ENCODE measurements at places on chromosomes 5 and 9.

- DNase-seq: no peak
Measured at GRCh38 chr9:111050819-111051218, 12.5 kb upstream of the LPAR1 start.

- DNase-seq: no peak
Measured at GRCh38 chr9:18250053-18250452, 223.9 kb upstream of the ADAMTSL1 start.

- no peak for DNase-seq
Measured at GRCh38 chr9:137110911-137111787, 3.4 kb downstream of the DPP7 start.

DNA sequence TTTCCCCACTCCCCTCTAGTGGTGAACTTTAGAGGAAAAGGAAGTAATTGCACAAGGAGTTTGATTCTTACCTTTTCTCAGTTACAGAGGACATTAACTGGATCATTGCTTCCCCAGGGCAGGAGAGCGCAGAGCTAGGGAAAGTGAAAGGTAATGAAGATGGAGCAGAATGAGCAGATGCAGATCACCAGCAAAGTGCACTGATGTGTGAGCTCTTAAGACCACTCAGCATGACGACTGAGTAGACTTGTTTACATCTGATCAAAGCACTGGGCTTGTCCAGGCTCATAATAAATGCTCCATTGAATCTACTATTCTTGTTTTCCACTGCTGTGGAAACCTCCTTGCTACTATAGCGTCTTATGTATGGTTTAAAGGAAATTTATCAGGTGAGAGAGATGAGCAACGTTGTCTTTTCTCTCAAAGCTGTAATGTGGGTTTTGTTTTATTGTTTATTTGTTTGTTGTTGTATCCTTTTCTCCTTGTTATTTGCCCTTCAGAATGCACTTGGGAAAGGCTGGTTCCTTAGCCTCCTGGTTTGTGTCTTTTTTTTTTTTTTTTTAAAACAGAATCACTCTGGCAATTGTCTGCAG lies 25.3 kb downstream of the SLC22A5 start:
- DNase-seq: no peak

GRCh38 chr9:107744873-107745272 lies 255.3 kb upstream of the KLF4 start:
- no peak for DNase-seq

DNA sequence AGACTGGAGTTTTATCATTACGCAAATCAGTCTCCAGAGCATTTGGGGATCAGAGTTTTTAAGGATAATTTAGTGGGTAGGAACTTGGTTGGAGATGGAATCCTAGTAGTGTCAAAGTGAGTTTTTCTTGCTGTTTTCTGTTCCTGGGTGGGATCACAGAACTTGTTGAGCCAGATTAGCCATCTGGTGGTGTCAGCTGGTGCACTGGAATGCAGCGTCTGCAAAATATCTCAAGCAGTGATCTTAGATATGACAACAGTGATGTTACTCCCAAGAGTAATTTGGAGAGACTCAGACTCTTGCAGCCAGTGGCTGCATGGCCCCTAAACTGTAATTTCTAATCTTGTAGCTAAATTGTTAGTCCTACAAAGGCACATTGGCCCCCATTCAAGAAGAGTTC lies 1257.8 kb downstream of the MAT2B start:
- no peak for DNase-seq

- DNase-seq: no peak
Measured at GRCh38 chr9:134224567-134225093, 60.3 kb upstream of the RNU6ATAC start.

DNA sequence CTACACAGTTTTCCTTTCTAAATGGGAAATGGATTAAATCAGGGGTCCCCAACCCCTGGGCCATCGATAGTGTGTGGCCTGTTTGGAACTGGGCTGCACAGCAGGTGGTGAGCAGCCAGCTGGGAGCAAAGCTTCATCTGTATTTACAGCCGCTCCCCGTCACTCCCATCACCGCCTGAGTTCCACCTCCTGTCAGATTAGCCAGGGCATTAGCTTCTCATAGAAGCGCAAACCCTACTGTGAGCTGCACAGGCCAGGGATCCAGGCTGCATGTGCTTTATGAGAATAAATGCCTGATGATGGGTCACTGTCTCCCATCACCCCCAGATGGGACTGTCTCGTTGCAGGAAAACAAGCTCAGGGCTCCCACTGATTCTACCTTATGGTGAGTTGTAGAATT lies 41.2 kb upstream of the FLT4 start:
- DNase-seq: no peak

GRCh38 chr5:61790007-61790406 lies 457.9 kb downstream of the ZSWIM6 start:
- no peak for DNase-seq

- DNase-seq: no peak
Measured at GRCh38 chr5:56840597-56840996, 25.2 kb downstream of the MAP3K1 start.

- DNase-seq: no peak
Measured at GRCh38 chr5:64775291-64775690, 6.6 kb downstream of the CWC27 start.

DNA sequence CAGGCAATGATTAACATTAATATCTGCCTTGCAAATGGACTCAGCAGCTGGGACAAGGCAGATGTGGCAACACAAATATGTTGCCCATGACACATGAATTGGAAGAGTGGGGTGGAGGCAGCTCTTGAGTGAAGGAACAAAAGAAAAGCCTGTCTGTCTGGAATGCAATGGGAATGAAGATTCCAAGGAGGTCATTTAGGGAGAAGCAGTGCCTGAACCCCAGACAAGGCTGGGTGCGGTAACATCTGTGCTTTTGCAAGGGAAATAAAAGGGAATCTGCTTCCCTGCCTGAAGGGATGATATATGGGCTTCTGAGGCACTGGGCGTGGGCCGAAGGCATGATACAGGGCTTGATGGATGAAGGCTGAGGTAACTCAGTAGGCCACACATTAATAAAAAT lies 94.1 kb upstream of the TRIM32 start:
- no peak for DNase-seq

GRCh38 chr5:150895431-150896428 lies 9.1 kb downstream of the ZNF300 start:
- no peak for DNase-seq

- DNase-seq: no peak
Measured at GRCh38 chr9:6938447-6938846, 180.7 kb downstream of the KDM4C start.

- no peak for DNase-seq
Measured at GRCh38 chr9:103991698-103992097, 102.4 kb upstream of the SMC2 start.

DNA sequence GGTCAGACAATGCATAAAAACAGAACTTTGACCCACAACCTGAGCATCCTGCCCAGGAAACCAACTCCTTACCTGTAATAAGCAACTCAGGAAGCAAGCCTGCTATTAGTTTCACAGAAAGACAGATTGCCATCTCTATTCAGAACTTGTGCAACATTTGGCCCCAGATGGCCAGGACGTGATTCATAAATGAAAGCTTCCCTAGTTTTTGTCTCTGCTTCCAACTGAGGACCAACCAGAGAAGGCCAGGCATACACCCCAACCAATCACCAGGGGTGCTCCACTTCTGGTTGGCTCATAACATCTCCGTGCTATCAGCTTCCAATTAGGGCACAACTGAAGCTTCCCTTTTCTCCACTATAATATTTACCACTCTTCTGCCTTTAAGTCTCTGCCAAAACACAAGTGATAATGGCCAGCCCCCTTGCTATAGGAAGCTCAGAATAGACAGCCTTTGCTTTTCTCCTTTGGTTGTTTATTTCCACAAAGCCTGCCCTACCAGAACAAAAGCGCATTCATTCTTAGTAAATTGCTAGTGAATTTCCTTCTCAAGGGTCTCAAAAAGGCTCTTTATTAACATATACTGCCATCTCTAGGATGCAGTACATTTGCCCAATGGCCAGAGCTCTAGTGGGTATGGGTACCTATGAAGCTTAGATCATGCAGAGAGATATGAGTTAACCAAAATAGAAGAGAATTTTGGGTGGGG lies 289.7 kb upstream of the DAP start:
- no peak for DNase-seq

- no peak for DNase-seq
Measured at GRCh38 chr5:33509036-33509435, 68.3 kb downstream of the TARS1 start.

DNA sequence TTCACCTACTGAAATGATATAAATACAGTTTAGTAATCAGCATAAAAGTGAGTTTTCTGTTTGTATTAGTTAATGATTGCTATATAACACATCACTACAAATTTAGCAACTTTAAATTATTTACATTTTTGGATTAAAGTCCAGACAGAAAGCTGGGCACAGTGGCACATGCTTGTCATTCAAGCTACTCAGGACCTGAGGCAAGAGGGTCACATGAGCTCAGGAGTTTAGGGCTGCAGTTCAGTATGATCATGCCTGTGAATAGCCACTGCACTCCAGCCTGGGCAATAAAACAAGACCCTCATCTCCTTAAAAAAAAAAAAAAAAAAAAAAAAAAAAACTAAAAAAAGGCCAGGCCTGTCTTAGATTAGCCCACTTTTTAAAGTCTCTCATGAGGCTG lies 273.6 kb upstream of the CTNND2 start:
- no peak for DNase-seq

GRCh38 chr5:19547640-19548039 lies 440.4 kb downstream of the CDH18 start:
- DNase-seq: no peak

- DNase-seq: no peak
Measured at GRCh38 chr9:18684593-18685317, 210.8 kb downstream of the ADAMTSL1 start.

DNA sequence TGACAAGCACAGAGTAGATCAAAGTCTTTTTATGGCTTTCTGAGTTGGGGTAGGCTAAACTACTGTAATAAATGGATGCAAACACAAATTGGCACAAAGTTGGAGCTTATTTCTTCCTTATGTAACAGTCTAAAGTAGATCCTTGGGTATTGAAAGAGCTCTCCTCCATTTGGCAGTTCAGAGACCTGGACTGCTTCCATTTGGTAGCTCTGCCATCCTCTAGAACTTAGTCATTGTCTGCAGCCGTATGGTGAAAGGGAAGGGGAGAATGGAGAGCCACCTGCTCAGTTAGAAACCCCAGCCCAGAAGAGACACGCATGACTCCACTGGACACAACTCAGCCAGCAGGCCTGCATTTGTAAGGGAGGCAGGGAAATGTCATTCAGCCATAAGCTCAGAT lies 345.0 kb downstream of the DMAC1 start:
- no peak for DNase-seq

DNA sequence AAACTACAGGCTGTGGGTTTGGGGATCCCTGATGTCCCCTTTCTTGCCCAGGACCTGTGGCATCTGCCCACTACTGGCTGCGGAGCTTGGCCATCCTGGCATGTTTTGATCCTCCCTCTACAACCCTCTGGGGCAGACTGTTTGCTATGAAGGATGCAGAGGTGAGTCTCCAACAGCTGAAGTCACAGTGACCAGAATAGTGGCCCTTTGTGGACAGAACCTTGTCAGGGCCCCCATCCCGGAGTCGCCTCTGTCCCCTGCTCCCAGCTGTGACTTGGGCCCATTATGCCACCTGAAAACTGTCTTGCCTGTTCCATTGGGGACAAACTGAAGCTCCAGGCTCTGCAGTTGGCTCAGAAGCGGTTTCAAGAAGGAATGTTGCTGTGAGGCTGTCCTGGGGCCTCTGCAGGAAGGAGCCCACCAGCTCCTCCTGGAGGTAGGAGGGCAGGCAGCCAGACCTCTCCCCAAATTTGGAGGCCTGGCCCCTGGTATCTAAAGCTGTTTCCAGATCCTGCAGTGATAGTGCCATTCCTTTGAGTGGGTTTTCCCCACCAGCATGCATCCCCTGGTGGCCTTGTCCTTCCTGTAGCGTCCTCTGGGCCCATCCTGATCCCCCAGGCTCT lies 93.3 kb downstream of the BARX1 start:
- DNase-seq: no peak

DNA sequence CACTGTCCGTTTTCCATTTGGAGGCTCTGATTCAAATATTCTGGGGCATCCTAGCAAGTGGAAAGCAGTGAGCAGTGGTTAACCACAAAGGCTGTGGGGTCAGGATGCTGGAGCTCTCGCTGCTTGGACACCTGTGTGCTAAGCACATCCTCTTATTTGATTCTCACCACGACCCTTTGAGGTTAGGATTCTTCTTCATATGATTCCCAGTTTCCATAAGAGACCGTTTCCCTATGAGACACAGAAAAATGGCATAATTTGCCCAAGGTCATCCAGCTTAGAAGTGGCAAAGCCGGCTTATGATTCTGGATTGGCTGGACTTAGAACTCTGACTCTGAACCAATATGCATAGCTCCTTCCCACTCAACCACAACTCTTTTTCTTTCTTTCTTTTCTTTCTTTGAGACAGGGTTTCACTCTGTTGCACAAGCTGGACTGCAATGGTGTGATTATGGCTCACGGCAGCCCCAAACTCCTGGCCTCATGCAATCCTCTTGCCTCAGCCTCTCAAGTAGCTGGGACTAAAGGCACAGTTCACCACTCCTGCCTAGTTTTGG lies 207.7 kb downstream of the TTLL11 start:
- no peak for DNase-seq

- no peak for DNase-seq
Measured at GRCh38 chr9:805151-805550, 36.3 kb upstream of the DMRT1 start.

DNA sequence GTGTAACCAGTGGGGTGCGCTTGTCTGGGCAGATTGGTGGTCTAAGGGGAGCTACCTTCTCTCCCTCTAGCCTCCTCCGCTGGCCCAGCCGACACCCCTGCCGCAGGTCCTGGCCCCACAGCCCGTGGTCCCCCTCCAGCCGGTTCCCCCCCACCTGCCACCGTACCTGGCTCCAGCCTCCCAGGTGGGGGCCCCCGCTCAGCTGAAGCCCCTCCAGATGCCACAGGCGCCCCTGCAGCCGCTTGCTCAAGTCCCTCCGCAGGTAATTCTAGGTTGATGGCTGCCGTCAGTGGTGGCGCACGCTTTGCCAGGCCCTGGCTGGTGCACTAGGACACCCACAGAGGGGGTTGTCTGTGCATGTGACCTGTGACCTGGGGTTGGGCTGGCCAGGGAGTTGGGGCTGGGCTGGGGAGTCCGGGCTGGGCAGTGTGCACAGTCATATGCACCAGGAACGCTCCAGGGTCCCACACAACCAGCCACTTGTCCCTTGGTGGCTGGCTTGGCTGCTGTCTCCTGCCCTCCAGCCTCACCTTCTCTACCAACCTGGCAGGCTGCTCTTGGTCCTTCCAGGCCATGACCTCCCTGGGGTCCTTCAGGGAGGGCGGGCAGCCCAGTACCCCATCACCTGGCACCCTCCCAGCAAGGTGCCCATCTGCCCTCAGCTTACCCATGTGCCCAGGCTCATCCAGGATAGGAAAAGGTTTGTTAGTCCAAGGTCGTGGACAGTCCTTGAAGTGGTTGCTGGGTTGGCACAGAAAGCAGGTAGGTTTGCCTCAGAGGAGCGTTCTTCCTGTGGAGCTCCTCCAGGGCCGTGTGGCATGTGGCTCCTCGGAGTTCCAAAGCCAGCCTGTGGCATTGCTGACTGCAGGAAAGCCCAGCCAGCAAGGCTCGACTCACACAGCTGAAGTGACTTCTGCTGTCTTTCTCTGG lies 73.2 kb downstream of the WNK2 start:
- DNase-seq: no peak

DNA sequence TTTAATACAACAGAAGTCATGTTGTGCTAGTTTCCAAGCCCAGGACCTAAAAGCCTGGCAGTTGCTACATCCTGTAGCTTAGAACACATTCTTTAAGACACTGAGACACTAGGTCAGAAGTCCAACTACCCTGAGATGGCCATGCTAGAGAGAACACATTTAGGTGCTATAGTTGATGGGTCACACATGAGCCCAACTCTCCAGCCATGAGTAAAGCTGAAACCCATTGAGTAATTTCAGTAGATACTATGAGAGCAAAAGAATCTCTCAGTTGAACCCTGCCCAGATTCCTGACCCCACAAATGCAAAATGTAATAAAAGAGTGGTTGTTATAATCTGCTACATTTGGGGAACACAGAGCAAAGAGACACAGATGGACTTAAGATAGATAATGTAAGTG lies 164.4 kb downstream of the SEMA5A start:
- no peak for DNase-seq

Data from NK-92 treated with Interleukin-12 subunit alpha and Interleukin-12 subunit beta, amount 100 ng/mL, for 24 hours (cell line).